Hepatocyte (in vitro differentiated cells): ENCODE measurements at places on chromosomes 6 and 20. TPM values are rescaled to one million over a fixed set of nuclear protein-coding genes. Genes with fewer than 3 reads are reported as not detected.
A peak's percentile ranks its signal among the peaks of the same experiment; 100 is the strongest.

TFAP2C gene
- total RNA-seq: 0.88 and 1.7 TPM in 2 replicates

ASCC3 gene
- total RNA-seq: 77.6 and 88.7 TPM in 2 replicates

ELMO2 gene
- 42.3 and 50.5 TPM in 2 replicates for total RNA-seq

HCRTR2 gene
- total RNA-seq: 0.16 and 0.17 TPM in 2 replicates

- DNase-seq: no peak
These were observed 880.4 kb upstream of the MAN1A1 start for GRCh38 chr6:120230008-120230407.

DNA sequence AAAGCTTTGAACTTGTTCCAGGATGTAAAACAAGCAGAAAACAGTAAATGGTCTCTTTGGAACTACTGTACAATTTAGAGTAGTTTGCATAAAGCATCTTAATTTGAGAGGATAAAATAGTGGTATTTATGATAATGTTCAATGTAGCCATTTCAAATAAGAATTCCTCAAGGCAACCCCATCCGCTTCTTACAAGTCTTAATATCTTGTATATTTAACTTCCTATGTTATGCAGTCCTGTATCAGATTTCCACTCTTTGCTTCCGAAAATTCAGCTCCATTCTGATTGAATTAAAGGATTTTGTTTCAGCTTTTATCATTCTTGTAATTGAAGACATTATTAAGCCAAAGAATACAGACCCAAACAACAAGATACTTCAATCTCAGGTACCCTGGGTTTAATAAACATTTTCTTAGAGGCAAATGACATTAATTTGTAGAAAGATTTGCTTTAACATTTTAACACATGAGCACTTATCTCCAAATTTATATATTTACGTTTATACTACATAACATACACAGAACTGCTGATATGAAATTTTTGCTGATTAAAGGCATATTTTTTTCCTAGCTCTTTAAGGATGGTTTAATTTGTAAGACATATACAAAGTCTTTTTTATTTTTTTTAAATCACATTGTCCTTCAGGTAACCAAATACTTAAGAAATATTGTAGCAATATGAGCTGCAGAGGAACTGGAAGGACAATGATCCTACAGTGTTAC is 131.1 kb upstream of the BEND3 start:
- DNase-seq: no peak

DNA sequence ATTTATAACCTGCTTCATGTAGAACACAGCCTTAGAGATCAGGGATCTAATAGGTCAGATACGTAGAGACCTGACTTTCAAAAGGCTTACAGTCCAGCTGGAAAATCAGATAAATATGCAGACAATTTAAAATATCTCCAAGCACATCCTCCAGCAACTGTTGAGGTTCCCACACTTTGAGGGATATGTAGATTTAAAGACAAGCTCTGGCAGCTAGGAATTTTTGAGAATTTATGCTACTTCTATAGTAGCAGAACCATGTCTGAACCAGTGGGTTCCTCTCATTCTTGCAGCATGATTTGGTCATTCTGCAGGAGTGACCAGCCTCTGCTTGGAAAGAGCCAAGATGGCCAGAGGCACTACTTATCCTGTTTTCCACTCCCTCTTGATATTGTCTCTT is 60.5 kb downstream of the CYB5R4 start:
- DNase-seq: no peak

DNA sequence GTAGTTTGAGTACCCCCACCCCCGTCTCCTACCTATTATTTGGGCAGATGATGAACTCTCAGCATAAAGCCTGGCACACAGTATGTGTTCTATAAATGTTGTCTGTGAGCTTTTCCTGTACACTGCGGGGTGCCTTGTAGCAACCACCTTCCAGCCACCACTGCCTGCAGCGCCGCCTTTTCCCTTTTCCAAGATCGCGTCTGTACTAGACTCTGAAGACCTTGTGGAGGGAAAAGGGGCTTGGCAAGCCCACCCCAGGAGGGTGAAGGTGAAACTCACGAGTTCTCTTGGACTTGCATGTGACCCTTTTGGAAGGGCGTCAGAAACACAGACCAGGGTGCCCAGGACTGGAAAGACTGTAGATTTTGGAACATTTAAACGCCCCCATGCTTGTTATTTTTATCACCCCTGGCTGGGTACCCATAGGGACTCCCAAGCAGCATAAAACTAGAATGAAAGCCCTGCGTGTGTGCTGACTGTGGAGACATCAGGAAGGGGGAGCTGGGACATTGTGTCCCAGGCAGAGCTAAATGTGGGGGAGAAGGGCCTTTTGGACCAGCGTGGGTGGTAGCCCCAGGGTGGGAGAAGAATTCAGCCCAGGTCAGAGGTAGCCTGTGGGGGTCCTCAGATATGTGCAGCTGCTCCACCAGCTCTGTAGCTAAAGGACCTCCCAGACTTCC is 8.3 kb downstream of the BAK1 start:
- DNase-seq: no peak

DNA sequence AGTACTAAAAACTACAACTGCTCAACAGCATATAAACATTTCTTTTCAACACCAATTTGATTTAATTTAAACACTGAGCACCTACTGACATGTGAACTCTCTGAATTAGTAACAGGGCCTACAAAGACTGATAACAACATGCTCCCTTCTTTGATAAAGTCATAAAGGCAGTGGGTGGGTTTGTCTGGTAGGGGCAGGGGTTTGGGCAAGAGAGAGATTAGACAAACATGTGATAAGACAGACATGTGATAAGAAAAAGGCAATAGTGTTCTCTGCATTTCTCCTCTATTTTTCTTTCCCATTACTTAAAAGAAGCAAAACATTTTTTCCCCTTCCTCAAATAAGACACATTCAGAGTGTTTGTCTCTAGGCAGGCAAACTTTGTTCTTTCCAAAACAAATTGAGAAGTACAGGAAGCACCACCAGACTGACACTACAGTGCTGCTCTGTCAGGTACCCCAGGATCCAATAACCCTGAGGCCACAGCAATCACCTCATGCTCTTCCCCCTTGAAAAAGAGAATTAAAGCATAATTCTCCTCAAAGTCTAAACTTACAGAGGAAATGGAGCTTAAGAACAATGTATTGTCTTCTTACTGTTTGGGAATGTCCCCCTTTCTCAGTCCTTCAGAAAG is 11.9 kb downstream of the C6orf52 start:
- no peak for DNase-seq

DNA sequence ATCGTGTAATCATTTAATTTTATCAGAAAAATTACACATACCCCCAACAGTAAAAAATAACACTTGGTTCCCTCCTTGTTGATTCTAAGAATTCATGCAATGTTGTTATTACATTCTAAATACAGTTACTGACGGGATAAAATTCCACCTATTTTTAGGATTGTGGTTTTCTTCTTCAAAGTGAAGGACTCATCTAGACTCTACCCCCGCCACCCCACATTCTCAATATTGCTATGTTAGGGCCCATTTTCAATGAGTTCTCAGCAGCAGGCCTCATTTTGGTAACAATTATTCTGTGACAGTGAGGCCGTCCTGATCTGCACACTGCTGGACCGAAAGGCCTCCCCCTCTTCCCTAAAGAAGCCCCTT is 43.5 kb downstream of the PREX1 start:
- DNase-seq: no peak

DNA sequence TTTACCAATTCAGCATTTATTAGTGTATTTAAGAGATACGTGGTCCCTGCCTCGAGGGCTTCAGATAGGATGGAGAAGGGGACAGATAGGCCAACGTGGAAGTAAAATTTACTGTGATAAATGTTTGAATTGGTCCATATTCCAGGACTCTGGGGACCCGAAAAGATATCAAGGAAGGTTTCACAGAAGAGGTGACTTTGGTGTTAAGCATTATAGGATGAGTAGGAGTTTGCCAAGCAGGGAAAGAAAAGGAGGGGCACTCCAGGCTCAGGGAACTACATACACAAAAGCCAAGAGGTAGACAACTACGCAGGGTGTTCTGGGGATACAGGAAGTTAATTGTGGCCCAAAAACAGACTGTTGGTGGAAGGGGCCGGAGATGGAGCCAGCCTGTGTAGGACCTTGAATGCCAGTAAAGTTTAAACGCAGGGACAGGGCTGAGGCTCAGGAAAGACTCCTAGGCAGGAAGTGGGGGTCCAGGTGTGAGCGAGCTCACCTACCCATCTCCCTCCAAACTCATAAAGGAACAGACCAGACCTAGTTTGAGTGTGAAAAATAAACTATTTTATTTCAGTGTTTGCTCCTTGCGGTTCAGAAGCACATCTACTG is 37.0 kb downstream of the TGM2 start:
- DNase-seq: no peak

GRCh38 chr6:57104336-57104735 is 14.3 kb downstream of the ZNF451 start:
- DNase-seq: no peak

DNA sequence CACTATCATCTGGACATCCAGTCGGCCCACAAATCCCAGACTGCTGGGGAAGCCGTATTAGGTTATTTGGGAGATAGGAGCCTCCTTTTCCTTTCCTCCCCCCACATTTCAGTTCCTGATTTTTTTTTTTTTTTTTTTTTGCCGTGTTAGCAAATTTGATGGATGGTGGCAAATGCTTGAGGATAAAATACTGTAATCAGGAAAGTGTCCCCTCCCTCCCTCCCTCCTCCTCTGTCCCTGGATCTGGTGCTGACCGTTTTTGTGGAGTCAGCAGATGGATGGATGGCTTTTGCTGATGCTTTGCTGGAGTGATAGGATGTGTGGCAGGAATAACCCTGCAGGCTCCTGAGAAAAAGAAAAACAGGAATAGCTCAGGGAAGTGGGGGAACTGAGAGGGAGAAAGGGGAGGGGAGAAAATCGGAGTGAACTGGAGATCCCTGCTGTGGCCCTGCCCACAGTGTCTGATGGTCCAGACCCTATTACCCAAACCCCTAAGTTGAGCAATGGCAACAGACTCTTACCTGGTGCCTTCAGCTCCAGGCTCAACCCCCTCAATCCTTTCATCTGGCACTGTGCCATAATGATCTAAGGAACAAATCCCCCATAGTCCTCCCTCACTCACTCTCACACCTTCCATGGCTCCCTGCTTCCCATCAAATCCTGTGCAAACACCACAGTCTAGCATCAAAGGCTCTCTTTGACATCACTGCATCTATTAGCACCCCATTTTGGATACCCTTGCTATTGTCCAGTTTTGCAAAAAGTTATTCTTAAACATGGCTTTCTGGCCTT is 277.3 kb upstream of the CHD6 start:
- DNase-seq: no peak

GRCh38 chr6:28675600-28675999 is 149.9 kb downstream of the GPX5 start:
- no peak for DNase-seq

- DNase-seq: peak; percentile 16
These were observed 169.3 kb upstream of the RIN2 start for GRCh38 chr20:19588732-19589131.

- DNase-seq: no peak
These were observed 2.7 kb downstream of the SLC32A1 start for GRCh38 chr20:38726804-38727606.

GRCh38 chr6:81049425-81050042 is 702.9 kb downstream of the TENT5A start:
- no peak for DNase-seq

- no peak for DNase-seq
These were observed 11.4 kb upstream of the KCNQ2 start for GRCh38 chr20:63483834-63484233.
